ENCODE measurements at places on chromosomes 1 and 21.
A peak's percentile ranks its signal among the peaks of the same experiment; 100 is the strongest.

- no peak for DNase-seq
Measured at GRCh38 chr1:88648706-88649105, 35.4 kb upstream of the PKN2 start.

GRCh38 chr1:58746757-58747156 is 37.1 kb downstream of the JUN start:
- DNase-seq, result no peak

GRCh38 chr1:112267929-112268328 is 128.1 kb upstream of the CTTNBP2NL start:
- no peak for DNase-seq

GRCh38 chr1:63557365-63557987 is 34.2 kb downstream of the EFCAB7 start:
- peak; percentile 74 for DNase-seq

DNA sequence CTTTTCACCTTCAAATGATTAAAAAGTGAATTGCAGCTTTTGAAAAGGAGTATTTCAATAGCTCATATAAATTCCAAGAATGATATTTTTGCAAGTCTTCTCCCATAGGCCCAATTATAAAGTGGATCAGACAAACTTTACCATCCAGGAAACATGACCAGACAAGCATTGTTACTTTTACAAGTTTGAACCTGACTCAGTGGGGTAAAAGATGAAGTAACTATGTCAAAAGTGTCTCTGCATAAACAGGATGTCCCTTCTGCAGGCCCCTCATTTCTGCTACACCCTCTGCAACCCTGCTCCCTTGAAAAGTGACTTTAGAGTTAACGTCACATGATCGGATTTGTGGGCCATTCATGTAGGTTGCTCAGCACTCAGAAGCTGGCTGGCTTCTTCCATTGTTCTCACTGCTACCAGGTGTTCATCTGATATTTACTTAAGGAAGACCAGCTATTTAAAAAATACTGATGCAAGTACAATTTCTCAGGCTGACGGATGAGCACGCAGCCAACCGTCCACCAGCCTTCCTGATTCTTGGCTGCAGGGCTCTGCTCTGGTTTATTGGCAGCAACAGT is 32.3 kb downstream of the URB1 start:
- DNase-seq, result no peak

DNA sequence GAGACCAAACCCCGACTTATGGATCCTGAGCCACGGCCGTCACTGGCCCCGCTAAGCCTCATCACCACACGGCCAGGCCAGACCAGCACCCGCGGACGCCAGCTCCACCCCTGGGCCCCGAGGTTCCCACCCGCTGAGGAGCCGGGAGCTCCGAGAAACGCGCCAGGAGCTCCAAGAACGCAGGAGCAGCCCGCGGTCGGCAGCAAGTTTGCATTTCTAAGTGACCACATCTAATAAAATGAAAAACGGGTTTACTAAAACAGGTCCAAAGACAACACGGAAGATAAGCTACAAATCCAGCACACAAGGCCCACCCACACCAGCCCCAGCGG is 8.1 kb upstream of the C1QTNF12 start:
- no peak for DNase-seq

- no peak for DNase-seq
Measured at GRCh38 chr1:155420788-155421187, 100.1 kb downstream of the RUSC1 start.

GRCh38 chr21:44051462-44051941 is 39.4 kb downstream of the TRAPPC10 start:
- no peak for DNase-seq

DNA sequence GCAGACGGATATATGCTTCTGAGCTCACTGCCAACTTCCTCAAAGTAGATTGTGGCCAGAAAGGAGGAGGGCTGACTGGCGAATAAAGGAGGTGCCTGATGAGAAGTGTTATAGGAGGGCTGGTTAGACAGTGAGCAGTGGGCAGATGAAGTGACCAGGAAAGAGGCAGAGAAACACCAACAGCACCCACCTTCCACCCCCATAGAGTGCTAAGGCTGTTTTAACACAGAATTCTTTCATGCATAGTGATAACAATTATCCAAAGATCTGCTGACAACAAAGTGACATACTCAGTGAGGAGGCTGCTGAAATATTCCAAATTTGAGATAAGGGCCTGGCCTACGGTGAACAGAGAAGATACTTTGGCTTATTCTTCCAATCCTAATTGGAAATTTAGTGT is 21.2 kb upstream of the MTR start:
- DNase-seq, result peak; percentile 14

DNA sequence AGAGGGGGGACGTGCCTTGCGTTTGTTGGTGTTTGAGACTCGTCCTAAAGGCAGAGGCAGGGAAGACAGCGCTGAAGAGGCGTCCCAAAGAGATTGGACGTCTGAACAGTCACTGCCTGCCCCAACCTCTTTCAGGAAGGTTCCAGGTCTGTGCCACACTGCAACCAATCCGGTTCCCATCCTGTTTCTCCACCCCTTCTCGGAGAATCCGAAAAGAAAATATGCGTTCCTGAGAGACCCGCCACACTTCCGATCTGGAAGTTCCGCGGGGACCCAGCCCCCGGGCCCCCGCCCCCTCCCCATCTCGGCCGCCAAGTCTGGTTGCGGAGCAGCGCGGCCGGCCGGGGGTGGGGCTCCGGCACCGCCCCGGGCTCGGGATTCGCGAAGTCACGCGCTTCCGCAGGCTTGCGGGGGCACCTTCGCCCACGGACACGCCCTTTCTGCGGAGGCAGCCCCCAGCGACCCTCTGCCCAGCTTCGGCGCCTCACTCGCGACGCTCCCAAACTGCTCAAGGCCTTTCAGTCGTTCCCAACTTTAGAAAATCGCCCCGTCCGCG is 124.5 kb upstream of the DPYD start:
- no peak for DNase-seq

GRCh38 chr1:66439031-66439740 is 94.8 kb upstream of the SGIP1 start:
- DNase-seq, result peak; percentile 74

- no peak for DNase-seq
Measured at GRCh38 chr1:26689504-26689903, 6.3 kb upstream of the ARID1A start.

GRCh38 chr1:52970149-52970548 is 43.1 kb downstream of the SCP2 start:
- DNase-seq, result peak; percentile 41

GRCh38 chr21:43902441-43902840 is 37.4 kb downstream of the AGPAT3 start:
- DNase-seq, result peak; percentile 86

- DNase-seq, result no peak
Measured at GRCh38 chr1:143694085-143694484, 277.7 kb downstream of the FAM72C start.

DNA sequence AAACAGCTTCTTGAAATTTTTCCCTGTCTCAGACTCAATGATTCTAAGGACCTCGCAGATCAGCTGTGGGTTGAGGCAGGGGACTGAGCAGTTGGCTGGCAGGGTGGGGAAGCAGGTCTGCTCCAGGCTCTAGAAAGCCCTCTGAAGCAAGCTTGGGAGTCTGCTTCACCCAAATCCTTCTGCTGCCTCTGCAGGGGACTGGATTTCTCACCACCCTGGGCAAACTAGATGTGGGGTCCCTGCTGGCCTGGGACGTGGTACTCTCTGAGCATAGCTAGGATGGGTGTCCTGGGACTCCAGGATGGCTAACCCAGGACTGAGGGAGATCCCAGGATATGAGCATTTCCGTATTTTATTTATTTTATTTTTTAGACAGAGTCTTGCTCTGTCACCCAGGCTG is 89.3 kb downstream of the LAMC2 start:
- no peak for DNase-seq

- no peak for DNase-seq
Measured at GRCh38 chr21:35399706-35400105, 350.6 kb upstream of the RUNX1 start.

DNA sequence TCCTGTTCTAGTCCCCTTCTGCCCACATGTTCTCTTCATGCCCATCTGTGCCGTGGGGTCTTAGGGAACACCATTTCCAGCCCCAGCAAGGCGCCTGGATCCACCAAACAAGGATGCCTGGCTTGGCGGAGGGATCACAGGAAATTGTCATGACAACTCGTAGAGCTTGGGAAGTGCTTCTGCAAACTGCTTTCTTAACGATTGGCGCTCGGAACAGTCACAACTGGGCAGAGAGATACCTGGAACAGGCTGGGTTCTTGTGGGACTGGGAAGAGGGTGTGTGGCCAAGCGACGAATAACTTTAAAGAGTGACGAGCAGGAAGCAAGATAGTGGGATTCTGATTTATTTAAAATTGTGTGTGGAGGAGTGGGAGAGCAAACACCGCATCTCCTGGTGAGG is 329.8 kb downstream of the RPS6KC1 start:
- DNase-seq, result no peak

DNA sequence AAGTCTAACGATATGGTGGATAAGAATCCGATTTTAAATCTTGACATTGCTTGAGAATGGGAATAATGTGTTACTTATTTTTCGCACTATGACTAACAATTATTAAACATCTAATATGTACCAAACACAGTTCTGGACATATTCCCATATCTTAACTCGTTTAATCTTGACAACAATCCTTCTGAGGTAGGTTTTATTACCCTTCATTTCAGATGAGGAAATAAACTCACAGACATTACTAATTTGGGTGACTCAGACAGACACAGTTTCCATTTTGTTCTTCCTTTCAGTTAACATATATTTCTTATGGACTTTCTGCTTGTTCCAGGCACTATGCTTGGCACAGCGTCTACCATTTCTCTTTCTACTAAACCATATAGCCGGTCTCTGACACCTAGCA is 244.8 kb downstream of the SMYD3 start:
- no peak for DNase-seq

GRCh38 chr1:150165622-150166612 is 16.2 kb downstream of the PLEKHO1 start:
- DNase-seq, result peak; percentile 70

GRCh38 chr1:214469290-214469689 is 82.1 kb downstream of the PTPN14 start:
- DNase-seq, result no peak

DNA sequence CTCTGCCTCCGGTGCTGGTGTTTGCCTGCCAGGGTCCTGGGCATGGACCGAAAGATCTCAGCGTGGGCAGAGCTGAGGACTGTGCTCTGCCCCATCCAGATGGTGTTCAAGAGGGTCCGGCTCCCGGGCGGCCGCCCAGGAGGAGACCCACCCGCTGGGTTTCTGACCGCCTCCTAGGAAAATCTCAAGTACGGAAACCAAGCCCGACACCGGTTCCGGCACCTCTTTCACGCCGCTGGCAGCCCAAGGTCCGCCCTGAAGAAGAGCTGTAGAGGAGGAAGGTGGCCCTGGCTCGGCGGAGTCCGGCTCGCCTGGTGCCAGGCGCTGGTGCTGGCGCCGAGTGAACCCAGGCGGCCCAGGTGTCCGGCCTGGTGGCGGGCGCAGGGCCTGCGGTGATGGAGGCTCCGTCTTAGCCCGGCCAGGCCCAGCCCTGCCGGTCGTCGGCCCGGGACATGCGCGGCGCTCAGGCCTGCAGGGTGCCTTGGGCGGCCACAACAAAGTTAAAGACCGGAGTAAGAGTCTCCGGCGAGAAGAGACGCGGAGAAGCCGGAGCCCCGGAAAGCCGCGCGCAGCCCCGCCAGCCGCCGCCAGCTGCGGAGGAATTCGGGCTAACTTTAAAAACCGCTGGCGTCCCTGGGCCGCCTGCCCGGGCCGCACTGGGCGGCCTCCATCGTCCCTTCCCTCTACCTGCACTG is 1.5 kb downstream of the GRIK3 start:
- no peak for DNase-seq

DNA sequence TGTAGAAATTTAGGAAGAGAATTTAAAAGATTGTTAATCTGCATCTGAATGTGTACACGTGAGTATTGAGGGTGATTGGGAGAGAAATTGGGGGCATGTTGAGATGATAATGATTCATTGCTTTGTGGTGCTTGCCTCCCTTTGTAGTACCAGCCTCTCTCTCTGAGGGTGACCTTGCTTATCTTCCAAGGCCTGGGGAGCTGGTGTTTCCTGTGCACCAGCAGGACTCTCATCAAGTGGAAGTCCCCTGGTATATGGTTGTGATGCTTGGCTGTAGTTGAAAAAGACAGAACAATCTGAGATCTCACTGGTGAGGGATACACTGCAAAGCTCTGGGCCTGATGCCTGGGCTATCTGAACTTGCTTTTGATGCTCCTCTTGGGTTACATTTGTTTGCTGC is 4.0 kb downstream of the TCHHL1 start:
- peak; percentile 41 for DNase-seq

DNA sequence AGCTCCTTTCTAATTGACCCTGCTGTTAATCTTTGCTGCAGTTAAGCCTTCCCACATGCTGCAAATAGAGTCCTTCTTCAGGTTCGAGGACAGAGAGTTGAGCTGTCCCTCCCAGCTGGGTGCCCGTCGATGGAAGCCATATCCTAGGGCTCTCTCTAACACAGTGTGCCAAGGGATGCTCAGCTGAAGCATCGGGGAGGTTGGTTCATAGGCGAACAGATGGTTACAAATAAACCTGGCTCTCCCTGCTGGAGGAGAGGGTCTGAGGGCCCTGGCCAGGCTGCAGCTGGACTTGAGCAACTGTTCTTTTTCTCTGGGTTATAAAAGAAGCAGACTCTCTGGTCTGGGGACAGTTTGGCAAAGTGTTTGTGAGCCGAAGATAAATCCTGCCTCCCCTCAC is 120.3 kb upstream of the C8B start:
- no peak for DNase-seq

GRCh38 chr1:41461790-41462679 is 22.4 kb downstream of the EDN2 start:
- DNase-seq, result no peak

DNA sequence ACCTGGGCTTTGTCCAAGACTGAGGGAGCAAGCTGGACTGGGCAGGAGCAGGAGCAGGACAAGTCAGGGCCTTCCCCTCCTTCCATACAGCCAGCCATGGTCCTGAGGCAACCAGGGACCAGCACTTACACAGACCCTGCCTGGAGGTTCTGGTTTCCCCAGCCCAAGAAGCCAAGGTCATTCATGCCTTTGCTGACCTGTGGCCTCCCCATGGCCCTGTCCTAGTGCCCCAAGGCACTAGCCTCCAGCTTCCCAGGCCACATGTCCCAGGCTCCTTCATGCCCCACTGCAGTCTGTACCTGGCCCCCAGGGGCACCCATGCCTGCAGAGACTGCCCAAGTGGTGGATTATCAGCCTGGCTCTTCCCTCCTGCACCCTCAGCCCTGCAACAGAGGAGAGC is 243.9 kb downstream of the TOMM20 start:
- DNase-seq, result no peak

GRCh38 chr1:215682232-215682631 is 115.1 kb downstream of the KCTD3 start:
- DNase-seq, result no peak

DNA sequence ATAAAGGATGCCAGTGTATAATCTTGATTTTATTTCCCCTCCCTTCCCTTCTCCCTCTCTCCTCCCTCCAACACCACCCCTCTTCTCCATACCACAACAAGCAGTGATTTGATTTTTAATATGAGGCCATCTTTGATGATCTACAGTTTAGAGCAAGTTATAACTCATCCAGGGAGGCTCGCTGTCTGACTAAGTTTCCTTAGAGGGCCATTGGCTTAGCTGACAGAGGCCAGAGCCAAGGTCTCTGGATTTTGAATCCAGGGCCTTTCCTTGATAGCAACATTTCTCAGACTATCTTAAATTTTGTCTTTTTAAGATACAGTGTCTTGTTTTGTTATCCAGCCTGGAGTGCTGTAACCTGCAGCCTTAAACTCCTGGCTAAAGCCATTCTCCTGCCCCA is 431.0 kb upstream of the USP24 start:
- DNase-seq, result no peak

- DNase-seq, result peak; percentile 89
Measured at GRCh38 chr1:167221738-167222610, 1.3 kb downstream of the POU2F1 start.

GRCh38 chr21:46017695-46018094 is 36.1 kb downstream of the COL6A1 start:
- no peak for DNase-seq

- no peak for DNase-seq
Measured at GRCh38 chr21:28624626-28625025, 368.1 kb downstream of the LTN1 start.
